COR-L47 (cell line): ENCODE measurements at places on chromosomes 1 and 21.

DNA sequence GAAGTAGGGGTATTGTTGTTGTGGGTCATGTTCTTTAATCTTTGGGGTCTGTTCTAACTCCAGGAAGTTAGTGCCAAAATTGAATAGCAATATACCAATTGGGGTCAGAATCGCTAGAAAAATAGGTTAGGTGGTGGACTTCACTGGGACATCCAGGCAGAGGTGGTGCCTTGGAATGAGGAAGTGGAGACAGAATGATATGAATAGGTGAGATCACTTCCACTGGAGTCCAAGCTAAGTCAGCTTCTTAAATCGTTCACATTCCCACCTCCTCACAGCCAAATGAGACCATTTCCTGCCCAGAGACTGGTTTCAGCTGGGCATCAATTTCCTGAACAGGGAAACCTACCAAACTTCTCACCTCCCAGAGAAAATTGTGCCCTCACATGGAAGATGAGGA, 137.8 kb upstream of the RAB4A start:
- no peak for DNase-seq

DNA sequence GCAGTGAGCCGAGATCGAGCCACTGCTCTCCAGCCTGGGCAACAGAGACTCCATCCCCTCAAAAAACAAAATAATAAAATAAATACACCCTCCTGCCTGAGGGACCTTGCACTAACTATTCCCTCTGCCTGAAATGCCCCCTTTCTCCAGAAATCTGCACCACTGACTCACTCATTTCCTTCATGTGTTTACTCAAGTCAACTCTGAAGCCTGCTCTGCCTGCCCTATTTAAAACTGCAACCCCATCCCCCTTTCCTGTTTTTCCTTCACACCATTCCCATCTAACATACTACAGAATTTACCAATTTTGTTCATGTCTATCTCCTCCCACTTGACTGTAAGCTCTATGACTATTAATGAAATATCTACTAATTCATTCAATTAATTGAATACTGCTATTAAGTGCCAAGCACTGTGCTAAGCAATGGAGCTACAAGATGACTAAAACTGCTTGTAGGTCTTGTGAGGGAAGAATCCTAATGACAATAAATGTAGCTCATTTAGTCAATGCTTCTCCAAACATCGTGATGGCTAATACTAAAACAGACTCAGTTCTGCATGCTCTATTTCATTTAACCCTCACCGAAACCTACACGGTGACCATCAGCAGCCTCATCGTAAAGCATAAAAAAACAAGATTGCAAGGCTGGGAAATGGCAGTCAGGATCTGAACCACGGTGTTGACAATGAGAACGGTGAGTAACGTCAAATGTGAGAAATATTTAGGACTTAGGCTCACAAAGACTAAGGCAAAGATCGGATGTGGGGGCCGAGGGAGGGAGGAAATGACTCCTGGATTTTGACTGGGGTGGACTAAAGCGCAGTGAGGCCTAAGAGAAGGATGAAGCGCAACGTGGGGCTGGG, 749 bp upstream of the TMEM39B start:
- no peak for DNase-seq

- no peak for DNase-seq
Measured at GRCh38 chr1:18666317-18666920, 35.8 kb downstream of the PAX7 start.

DNA sequence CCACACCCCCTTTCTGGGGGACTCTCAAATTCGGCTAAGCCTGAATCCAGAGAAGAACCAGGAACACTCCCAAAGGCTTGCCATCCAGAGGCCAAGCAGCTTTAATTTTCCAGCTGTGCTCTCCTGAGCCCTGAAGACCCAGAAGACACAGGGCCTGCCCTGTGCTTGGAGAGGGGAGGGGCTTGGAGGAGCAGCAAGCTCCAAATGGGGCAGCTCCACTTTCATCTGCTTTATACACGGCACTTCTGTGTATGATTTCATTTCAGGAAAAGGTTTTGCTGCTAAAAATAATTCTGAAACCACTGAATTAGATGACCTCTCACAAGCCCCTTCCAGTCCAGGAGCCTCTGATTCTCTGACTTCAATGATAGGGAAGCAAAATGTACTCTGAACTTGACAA, 39.2 kb upstream of the CTTNBP2NL start:
- DNase-seq = no peak

GRCh38 chr1:82044111-82044510, 243.4 kb downstream of the ADGRL2 start:
- no peak for DNase-seq

DNA sequence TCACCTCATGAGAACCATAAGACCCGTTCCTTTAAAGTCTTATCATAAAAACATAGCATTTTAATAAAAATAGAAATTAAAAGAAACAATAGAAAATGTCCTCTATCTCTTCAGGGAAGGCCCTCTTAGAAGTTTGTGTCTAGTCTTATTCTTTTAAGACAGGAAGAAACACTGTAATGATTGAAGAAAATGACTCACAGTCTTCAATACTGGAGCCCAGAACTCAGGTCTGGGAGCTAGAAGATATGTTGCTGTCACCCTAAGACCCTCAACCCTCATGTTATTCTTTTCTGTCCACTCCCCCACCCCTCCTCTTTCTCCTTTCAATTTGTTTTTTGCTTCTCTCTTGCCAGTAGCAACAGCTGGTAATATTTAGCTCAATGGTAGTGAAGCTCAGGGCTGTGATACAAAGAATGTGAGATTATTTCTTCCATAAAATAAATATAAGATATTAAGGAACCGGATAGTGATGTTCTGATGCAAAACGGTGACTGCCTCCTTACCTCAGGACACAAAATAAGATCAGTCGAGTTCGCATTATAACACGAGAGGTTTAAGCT, 12.0 kb downstream of the DUSP10 start:
- DNase-seq = no peak

- no peak for DNase-seq
Measured at GRCh38 chr1:205972081-205972480, 28.8 kb upstream of the SLC26A9 start.

DNA sequence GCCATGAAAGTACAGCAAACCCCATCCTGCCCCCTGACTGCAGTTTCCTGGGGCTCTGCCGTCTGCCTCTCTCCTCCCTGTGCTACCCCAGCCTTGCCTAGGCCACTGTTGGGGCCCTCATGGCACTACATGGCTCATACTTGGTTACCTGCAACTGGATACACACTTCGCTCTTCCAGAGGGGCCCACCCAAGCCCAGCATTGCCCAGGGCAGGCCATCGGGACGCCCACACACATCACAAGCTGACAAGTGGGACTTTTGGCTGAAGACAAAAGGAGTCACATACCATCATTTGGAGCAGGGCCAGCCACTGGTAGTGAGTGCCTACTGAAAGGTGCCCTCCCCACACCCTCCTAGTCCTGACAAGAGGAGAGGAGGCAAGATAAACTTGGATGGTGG, 82.8 kb downstream of the CD247 start:
- DNase-seq = no peak

GRCh38 chr1:154221278-154222001, 685 bp downstream of the UBAP2L start:
- DNase-seq = peak; percentile 19

- no peak for DNase-seq
Measured at GRCh38 chr1:92756537-92756936, 28.4 kb downstream of the EVI5 start.

DNA sequence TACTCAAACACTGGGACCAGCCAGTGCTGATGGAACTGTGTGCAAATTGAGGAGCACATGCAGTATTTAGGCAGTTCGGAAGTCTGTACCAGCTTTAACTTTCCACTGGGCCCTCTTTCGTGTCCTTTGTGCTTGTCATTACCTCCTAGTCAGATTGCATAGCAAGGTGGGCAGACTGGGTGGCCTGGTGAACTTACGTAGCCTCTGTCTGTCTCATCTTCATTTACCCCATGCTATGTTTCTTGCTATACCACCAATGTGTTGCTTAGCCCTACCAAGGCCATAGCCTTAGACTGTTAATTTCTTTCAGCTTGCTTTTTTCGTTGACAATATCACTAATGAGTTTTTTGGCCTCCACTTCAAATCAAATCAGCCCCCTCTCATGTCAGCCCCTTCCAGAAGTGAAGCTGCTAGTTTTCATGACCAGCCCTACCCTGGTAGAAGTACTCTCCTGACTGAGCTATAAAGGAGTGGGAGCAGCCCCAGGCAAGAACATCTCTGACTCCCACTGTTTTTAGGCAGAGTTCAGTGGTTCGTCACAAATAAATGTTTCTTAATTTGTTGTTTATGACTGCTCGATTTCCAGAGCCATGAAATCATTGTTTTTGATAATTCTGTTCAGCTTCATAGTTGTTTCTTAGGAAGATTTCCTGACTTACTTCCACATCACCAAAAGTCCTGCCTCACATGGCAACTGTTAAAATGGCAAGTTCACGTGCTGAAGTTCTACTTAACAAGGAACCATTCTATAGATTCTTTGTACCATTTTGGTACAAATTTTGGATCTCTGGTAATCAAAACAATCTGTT, 19.3 kb downstream of the PRKACB start:
- DNase-seq = no peak

DNA sequence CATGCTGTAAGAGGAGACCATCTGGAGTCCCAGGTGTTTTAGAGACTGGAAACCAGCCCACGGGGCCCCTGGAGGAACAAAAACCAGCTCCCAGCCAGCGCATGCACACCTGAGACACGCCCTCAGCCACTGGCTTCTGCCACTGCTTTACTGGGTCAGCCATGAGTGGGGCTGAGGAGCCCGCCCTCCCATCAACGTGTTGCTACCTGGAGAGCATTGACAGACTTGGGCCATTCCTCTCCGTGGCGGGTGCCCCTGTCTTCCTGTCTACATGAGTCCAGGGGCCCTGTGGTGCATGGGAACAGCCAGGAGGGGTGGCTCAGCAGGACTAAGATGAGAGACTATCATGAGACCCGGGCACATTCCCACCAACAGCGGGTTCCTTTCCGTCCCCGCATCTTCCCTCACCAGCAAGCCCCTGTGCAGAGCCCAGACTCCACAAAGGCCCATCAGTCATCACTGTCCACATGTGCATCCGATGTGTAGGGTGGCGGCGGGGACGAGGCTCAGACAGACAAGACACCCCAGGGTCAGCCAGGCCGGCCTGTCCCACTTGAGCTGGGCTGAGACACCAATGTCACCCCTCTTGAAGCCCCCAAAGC, 45.4 kb upstream of the POFUT2 start:
- DNase-seq = no peak

GRCh38 chr1:185593271-185593670, 140.9 kb upstream of the HMCN1 start:
- DNase-seq = no peak

DNA sequence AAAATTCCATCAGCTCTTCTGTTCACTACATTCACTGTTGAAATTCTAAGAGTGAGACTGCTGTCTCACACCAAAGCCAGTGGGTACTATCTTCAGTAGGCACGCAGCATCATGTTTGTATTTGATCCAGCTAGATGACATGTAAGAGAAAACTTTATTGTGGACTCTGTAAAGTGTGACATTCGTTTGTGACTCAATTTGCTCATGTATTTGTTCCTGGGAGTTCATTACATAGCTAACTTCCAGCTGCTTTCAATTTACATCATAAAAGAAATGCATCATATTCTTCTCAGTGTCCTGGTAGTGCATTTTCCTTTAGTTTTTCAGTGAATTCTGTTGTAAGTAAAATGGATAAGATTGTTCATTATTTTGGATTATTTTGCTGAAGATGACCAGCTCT, 31.4 kb downstream of the CTH start:
- no peak for DNase-seq

DNA sequence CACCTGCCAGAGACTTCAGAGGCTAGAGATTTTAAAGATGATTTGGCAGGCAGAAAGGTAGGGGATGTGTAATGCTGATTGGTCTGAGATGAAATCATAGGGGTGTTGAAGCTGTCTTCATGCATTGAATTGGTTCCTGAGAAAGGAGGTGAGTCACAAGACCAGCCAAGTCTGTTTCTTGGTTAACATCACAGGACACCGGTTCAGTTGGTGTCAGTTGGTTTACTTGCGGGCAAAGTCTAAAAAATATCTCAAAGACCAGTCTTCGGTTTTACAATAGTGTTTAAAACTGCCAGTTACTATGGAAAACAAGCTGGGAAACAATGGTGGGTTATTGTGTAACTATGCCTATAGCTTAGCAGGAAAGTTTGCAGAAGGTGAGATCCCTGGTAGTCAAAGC, 305.9 kb downstream of the BARHL2 start:
- DNase-seq = no peak

DNA sequence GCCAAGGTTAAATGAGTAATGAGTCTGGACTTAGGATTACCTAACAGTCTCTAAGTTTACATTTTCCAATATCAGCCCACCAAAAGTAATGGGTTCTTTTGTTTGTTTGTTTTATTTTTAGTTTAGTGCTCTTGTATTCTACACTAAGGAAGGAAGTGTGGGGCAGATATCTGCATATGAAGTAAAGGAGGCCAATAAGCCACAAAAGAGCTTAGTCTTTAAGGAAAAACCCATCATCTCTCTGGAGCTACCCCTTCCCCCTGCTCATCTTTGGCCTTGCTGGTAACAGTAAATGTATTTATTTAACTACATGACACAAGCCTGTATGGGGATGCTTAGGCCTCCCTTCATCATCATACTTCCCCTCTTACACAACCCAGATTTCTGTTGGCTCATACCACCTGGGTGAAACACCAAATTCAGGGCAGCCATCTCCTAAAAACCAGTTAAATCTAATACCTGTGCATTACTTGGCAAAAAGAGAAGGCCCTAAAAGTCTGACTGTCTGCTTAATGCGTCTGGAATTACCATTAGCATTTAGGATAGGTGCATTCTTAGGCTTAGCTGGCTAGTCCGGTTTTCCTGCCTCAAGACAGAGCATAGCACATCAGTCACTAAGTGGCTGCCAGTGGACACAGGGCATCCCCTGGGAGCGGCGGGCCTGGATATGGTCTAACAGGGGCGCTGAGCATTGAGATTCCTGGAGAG, 96.8 kb upstream of the ADGRL2 start:
- no peak for DNase-seq

- DNase-seq = no peak
Measured at GRCh38 chr1:4801192-4801924, 146.9 kb downstream of the AJAP1 start.

DNA sequence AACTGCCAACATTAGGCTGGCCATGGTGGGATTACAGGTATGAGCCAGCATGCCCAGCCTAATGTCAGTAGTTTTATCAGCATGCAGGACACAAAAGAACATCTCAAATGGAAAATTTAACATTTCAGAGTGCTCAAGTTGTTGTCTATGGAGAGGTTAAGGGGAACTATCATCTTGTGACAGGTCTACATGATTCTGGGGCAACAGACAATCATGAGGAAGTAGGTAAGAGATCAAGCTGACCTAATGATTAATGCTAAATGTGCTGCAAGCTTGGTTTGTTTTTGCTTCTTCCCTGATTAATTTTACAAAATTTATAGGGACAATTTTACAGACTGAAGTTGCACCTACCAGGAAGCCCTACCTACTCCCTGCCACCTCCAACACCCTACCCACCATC, 36.6 kb downstream of the FMO4 start:
- DNase-seq = no peak

GRCh38 chr1:29784276-29785136, 548.2 kb downstream of the PTPRU start:
- DNase-seq = no peak

DNA sequence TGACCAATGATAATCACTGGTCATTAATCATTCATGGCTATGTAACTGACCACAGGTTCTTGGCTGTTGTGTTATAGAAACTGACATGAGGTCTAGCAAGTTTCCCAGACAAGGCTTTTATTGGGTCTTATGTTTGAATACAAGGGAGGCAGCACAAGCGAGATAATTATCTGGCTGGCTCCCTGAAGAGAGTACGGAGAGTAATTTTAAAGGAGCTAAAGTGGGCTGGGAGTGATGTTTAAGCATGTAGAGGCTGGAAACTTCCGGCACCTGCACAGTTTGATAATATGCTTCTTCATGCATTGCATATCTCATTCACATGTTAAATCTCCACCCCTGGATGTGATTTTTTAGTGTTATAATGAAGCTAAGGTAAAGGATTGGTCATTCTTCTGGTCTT, 116.2 kb upstream of the KCNK1 start:
- no peak for DNase-seq
